Anterior cingulate cortex (tissue), 58 donors: ENCODE measurements at places on chromosomes 7 and 10.
A peak's percentile ranks its signal among the peaks of the same experiment; 100 is the strongest.

- no peak for DNase-seq
These were observed 71.0 kb downstream of the AASS start for GRCh38 chr7:122072924-122073599.

- peak; percentile 48 for DNase-seq
These were observed 60.6 kb upstream of the MSMB start for GRCh38 chr10:46106410-46107255.

DNA sequence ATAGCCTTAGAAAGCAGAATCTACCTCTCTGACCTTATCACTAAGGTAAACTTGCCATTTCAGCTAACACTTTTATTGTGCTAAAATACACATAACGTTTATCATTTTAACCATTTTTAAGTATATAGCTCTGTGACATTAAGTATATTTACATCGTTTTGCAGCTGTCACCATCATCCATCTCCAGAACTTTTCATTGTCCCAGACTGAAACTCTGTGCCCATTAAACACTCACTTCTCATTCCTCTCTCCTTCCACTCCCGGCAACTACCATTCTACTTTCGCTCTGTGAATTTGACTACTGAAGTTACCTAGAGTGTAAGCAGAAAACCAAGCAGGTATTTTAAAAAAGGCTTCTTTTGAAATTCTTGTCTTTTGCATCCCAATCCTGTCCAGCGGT is 1.3 kb downstream of the DDX50 start:
- DNase-seq: no peak

DNA sequence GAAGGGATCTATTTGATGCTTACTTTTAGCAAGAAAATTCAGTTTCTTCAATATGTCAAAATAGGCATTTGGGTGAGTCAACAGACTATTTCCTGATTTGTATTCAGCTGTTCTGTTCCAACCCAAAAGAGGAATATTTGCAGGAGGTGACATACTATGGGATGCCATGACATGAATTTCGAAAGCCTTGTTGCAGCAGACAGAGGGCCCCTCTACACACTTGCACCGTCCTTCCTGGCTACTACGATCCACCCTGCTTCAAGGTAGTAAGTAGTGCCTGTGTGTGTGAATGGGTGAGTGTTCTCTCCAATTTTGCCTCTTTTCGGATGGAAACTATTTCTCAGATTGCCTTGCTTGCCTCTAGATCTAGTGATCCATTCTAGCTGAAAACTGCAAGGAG is 413.0 kb upstream of the ADARB2 start:
- no peak for DNase-seq

DNA sequence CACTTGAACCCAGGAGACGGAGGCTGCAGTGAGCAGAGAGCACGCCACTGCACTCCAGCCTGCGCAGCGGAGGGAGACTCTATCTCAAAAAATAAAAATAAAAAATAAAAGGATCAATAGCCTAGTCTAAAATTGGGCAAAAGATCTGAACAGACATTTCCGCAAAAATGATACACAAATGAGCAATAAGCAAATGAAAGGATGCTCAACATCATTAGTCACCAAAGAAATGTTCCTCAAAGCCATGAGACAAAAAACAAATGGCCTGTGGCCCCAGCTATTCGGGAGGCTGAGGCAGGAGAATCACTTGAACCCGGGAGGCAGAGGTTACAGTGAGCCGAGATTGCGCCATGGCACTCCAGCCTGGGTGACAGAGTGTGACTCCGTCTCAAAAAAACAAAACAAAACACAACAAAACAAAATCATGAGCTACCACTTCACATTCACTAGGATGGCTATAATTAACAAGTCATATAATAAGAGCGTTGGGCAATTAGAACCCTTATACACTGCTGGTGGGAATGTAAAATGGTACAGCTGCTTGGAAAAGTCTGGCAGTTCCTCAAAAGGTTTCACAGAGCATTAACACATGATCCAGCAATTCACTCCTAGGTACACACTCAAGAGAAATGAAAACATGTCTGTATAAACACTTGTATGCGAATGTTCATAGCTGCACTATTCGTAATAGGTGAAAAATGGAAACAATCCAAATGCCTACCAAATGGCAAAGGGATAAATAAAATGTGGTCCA is 3.1 kb downstream of the DAGLB start:
- no peak for DNase-seq

- DNase-seq: no peak
These were observed 12.3 kb upstream of the ADO start for GRCh38 chr10:62792261-62792660.

- no peak for DNase-seq
These were observed 4.1 kb upstream of the PLAU start for GRCh38 chr10:73906524-73907447.

- no peak for DNase-seq
These were observed 996.4 kb upstream of the AUTS2 start for GRCh38 chr7:68601826-68602225.

- no peak for DNase-seq
These were observed 5.6 kb downstream of the NEURL1 start for GRCh38 chr10:103498936-103499638.
